CD4-positive, alpha-beta T cell (primary cell): ENCODE measurements at places on chromosomes 16 and 17.

- DNase-seq, result peak; percentile 74
These were observed 17.0 kb downstream of the CAVIN1 start for GRCh38 chr17:42405963-42406495.

DNA sequence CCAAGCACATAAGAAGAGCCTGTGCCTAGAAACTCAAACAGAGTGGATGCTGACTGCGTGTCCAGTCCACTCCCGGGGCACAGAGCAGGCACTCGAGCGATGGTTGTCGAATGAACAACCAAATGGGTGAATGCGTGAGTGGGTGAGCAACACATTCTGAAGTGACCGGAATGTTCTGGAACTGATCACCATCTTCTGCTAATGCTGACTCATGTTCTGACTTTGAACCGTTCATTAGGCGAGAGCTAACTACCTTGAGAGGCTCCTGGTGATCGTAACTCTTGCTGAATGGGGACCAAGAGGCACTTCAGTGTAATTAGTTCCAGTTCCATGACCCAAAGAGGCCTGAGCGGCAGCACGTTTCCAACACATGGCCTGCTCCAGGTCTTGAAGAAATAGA lies 37.9 kb downstream of the IRF8 start:
- no peak for DNase-seq

DNA sequence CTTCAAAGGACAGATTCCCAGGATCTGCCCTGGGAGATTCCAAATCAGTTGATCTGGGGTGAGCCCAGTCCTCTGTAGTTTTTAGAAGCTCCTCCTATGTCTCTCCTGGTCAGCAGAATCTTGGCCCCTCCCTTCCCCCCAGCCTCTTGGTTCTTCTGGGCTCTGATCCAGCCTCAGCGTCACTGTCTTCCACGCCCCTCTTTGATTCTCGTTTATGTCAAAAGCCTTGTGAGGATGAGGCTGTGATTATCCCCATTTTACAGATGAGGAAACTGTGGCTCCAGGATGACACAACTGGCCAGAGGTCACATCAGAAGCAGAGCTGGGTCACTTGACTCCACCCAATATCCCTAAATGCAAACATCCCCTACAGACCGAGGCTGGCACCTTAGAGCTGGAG lies 840 bp upstream of the CDH5 start:
- no peak for DNase-seq

GRCh38 chr16:65782611-65783600 lies 583.6 kb upstream of the CDH5 start:
- DNase-seq, result no peak

DNA sequence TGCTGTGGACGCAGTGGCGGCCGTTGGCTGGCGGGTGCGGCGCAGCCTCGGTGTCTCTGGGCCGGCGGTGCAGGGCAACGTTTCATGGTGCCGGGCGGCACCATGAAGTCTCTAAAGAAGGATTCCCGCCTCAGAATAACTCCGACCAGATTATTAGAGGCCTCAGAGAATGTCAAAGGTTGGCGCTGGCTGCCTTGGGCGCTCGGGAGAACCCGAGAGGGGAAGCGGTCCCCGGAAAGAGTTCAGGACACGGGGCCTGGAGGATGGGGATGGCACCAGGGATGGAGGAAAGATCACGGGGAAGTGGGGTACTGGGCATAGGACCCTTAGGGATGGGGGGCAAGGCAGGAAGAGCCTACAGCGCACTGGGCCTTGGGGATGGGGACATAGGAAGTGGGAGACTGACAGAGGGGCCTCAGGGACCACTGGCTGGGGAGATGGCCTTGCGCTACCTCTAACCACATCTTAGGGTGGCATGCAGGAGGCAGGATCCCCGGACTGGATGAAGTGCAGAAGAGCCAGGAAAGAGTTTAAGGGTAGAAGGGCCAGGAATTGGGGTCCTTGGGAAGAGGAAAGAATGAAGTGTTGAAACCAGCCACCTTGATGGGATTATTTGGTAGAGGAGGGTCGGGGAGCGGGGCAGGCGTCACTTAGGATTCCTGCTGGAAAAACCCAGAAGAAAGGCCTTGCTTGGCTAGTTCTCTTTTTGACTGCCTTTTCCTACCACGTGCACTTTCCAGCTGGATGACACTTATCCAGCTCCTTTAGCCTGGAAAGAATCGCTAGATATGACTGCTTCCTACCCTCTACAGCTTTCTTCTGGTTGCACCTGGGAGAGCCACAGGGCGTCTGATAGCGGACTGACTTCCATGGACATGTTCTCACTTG lies 578 bp downstream of the MYCBPAP start:
- no peak for DNase-seq

DNA sequence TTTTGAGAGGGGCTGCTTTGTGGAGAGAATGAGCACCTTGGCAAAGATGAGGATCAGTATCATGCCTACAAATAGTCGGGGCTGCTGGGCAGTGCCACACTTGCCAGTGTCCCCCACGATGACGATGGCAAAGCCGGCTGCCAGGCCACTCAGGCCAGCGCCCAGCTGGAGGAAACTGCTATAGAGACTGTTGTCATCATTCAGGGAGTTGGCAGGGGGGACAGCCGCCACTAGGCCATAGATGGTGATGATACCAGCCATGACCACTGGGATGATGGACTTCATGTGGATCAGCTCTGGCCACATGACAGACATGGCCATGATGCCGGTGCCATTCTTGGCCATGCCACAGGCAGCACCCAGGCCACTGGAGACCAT lies 23.8 kb downstream of the MINK1 start:
- no peak for DNase-seq

DNA sequence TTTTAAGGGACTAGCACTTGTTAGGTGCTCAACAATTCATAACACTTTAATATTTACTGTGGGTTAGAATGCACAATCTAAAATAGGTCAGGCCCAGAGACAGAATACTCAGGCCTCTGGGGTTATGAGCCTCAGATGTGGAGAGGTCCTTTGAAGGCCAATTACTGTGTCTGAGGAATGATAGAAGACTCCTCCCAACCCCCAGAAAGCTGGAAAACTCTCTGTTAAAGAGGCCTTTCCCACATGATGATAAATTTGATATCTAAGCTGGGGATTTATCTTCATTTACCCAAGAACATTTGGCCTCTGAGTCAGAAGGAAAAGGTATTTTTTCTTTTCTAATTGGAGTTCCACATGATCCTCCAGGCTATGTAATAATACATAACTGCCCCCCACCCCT lies 41.1 kb upstream of the MMD start:
- DNase-seq, result no peak

- DNase-seq, result no peak
These were observed 27.7 kb downstream of the PRMT7 start for GRCh38 chr16:68338326-68339119.

GRCh38 chr17:21041741-21042457 lies 912 bp downstream of the USP22 start:
- peak; percentile 56 for DNase-seq

- no peak for DNase-seq
These were observed 28.1 kb upstream of the ATP2A3 start for GRCh38 chr17:3992370-3992769.

DNA sequence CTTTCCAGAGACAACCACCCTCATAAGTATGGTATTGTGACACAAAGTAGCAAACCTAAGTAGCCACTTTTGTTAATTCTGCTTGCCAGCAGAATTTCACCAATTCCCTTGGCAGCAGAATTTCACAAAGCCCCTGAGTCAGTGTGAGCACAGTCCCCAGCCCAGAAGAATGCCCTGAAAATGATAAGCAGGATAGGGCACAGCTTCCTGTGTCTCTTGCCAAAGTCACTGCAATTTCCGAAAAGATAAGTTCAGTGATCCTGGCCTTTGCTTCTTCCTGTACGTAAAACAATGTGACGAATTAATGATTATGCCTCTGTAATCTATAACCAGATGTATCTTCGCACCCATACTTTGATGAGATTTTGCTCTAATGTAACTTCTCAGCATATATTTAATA lies 16.0 kb upstream of the WIPF2 start:
- no peak for DNase-seq

DNA sequence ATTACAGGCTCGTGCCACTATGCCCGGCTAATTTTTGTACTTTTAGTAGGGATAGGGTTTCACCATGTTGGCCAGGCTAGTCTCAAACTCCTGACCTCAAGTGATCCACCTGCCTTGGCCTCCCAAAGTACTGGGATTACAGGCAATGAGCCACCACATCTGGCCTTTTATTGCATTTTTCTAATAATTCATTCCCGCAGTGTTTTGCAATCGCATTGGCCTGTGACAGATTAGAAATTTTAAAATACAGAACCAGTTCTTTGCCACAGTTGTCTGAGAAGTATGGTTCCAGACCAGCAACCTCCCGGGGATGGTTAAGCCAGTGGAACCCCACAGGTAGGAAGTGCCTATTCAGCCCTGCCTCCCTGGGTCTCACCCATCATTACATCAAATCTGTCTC lies 3.2 kb upstream of the CRHR1 start:
- DNase-seq, result no peak

GRCh38 chr16:30985401-30986128 lies 558 bp downstream of the HSD3B7 start:
- DNase-seq, result no peak

DNA sequence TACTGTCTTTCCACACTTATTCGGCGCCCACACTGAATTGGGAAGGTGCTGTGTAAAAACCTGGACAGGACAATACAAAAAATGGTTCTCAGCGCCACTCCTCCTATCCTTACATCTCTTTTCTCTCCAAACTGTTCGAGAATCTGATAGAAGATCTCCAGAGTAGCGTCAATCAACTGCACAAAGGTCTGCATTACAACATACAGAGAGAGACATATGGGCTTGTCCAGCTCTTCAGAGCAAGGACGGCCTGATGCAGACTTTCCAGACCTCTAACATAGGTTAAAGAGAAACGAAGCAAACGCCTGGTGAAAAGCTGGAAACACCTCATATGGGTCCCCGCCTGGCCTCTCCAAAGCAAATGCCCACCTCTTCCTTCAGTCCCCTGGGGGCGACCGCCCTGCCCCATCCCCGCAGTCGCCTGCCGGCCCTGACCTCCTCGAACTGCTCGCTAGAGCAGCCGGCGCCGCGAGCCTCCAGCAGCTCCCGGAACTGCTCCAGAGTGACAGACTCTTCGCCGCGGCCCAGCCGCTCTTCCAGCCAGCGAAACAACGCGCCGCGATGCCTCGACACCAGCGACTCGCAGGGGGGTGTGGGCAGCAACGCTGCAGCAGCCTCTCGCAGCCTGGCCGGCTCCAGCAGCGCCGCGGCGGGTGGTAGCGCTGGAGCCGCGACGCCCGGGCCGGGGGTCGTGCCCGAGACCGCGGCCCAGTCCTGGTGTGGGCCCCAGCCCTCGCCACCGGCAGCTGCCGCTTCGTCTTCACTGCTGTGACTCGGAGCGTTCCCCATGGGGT lies 526 bp downstream of the ZZEF1 start:
- DNase-seq, result peak; percentile 50

GRCh38 chr17:58995247-58995940 lies 111.3 kb downstream of the TRIM37 start:
- DNase-seq, result no peak

- DNase-seq, result no peak
These were observed 35.5 kb upstream of the PSMD7 start for GRCh38 chr16:74261068-74261467.

GRCh38 chr17:77894126-77894956 lies 64.2 kb upstream of the TNRC6C start:
- DNase-seq, result no peak

GRCh38 chr16:89599451-89599858 lies 14.0 kb upstream of the DPEP1 start:
- peak; percentile 31 for DNase-seq

DNA sequence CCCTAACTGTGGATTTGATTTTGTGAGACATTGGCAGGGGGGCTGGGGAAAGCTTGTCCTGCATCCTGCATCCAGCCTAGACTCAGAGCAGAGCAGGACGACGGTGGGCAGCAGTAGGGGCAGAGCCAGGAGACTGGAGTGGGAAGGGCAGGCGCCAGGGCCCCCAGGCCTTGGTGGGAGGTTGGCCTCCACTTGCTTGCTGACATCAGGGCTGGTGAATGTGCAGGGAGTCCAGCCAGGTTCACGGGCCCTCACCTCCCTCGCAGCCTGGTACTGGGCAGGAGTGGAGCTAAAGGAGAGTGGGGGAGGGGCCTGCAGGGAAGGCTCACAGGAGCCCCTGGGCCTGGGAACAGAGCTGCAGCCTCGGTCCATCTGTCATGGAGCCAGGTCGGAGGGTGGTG lies 2.2 kb upstream of the SMTNL2 start:
- no peak for DNase-seq

DNA sequence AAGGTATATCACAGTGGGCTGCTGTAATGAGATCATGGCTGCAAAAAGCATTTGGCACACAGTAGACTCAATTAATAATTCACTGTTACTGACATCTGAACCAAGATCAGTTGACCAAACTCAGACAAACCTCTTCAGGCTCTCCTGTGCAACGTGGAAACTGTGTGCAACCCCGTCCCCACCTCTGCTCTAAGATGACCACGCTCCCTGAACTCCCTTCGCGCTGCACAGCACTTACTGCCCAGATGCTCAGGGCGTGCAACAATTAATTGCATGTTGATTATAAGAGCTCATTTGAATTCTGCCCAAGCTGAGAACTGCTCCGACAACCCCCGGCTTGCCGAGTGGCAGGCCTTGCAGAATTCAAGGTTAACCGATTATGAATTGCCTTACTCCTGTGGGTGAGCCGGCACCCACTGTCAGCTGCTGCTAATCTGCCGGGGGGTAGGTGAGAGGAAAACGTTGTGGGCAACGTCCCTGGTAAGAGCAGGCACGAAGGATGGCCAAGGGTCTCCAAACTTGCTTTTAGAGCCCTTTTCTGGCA lies 1.3 kb upstream of the GSG1L start:
- no peak for DNase-seq

DNA sequence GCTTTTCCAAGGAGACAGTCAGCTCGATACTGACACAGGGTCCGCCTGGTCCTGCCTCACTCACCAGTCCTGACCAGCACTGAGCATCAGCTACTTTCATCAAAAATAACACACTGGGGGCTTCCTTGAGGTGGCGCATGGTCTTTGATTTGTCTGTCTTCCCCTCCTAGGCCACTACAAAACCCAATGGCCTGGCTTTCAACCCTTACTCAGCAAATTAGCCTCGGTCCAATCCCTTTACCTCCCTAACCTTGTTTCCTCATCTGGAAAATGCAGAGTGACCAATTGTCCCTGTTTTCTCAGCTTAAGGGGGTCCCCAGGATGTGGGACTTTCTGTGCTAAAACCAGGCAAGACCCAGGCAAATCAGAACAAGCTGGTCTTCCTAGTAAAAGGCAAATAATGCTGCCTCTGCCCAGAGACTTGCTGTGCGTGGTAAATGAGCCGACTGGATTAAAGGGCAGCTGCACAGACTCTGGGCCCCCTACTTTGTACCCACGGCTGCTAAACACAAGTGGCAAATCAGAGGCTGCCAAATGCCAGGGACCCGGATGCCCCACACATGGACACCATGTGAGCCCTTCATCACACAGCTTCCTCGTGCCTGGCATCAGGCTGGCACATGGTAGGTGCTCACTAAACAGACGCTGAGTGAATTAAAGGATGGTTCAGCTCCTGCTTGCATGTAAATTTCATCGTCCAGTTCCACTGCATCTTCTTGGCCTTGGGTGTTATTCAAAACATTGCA lies 31.2 kb upstream of the CMIP start:
- DNase-seq, result no peak
